Skin of body (tissue), 3 donors: ENCODE measurements at places on chromosomes 1 and 21. TPM values are rescaled to one million over a fixed set of nuclear protein-coding genes. Genes with fewer than 3 reads are reported as not detected.
A peak's percentile ranks its signal among the peaks of the same experiment; 100 is the strongest.

DNA sequence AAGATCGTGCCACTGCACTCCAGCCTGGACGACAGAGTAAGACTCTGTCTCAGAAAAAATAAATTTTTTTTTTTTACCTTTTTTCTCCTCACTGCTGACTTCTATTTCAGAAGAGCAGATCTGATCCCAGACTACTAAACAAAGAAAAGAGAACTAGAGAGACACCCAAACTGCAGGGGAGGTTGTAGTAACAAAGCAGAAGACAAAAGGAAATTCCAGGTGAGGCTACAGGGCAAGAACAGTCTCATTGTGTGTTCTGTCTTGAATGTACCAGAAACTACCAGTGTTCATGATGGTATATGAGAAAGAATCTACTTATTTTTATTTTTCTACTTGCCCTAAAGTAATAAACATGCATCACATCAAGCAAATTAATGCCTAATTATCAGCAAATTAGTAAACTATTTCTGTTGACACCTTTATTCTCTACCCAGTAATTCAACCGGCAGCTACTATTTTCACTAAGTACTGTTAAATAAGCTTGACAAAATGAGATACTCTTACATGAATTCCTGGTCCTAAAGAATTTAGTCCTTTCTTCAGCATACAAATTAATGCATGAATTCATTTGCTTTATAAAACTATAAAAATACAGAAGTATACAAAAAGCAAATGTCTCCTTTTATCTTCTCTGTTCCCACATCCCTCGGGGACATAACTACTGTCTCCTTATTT is 40.6 kb downstream of the ARID4B start:
- DNase-seq: no peak

TMPRSS3 gene
- 0.30 TPM for total RNA-seq

CENPF gene
- total RNA-seq: 26.8 TPM

RIPPLY3 gene
- total RNA-seq: 0.20 TPM

DNA sequence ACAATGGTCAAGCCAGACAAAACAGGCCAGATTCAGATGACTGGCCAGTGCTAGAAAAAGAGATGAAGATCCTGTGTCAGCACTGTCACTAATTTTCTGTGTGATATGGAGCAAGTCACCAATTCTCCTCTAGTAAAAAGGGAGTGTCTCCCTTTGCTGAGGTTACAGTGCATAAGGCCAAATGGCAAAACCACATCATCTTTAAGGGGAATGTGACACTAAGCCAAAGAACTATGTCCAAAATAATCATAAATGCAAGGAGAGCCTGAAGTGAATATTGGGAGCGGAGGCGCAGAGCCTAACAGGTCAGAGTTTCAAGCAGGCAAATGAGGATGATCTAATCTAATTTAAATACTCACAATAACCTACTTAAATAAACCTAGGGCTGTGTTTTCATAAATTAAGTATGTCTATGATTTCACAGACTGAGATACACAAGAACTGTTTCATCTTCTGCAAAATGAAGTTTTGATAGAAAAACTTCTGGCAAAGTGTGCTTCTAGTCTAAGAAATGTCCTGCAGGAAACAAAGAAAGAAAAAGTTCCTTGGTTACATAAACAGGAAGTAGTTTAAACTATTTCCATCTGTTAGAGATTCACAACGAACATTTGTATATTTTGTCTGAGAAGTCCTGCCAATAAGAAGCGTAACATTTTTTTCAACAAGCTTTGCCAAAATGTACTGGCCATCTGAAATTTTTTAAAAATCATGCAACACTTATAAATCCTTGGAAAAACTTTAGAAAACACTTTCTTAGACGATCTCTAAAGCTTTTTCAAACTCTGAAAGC is 290.2 kb downstream of the LRRC40 start:
- peak; percentile 91 for DNase-seq

GRCh38 chr1:6948861-6949260 is 163.6 kb downstream of the CAMTA1 start:
- DNase-seq: no peak

FAM131C gene
- total RNA-seq: not detected

- DNase-seq: no peak
Observed at GRCh38 chr1:211924256-211924655, 93.7 kb upstream of the LPGAT1 start.

DNA sequence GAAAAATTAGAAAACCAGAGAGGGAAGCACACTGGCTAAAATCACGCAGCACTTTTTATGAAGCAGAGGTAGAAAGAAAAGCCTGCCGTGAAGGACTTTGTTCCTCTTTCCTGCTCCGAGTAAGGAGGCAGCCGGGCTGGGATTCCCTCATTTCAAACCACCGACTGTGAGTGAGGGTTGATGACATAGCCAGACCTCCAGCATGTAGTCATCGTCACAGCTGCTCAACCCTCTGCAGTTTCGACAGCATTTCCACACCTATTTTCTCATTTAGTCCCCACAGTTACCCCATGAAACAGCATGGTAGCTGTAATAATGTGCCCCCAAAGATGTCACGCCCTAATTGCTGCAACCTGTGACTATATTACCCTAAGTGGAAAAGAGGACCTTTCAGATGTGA is 35.3 kb downstream of the FCRL5 start:
- DNase-seq: no peak

GRCh38 chr1:229305392-229305791 is 34.5 kb downstream of the RAB4A start:
- DNase-seq: no peak

LCE1F gene
- total RNA-seq: not detected

PADI1 gene
- total RNA-seq: 11.7 TPM

TENT5C gene
- total RNA-seq: 42.5 TPM

PBX1 gene
- 57.2 TPM for total RNA-seq

SPATA46 gene
- not detected for total RNA-seq

PGM1 gene
- total RNA-seq: 52.6 TPM

DNA sequence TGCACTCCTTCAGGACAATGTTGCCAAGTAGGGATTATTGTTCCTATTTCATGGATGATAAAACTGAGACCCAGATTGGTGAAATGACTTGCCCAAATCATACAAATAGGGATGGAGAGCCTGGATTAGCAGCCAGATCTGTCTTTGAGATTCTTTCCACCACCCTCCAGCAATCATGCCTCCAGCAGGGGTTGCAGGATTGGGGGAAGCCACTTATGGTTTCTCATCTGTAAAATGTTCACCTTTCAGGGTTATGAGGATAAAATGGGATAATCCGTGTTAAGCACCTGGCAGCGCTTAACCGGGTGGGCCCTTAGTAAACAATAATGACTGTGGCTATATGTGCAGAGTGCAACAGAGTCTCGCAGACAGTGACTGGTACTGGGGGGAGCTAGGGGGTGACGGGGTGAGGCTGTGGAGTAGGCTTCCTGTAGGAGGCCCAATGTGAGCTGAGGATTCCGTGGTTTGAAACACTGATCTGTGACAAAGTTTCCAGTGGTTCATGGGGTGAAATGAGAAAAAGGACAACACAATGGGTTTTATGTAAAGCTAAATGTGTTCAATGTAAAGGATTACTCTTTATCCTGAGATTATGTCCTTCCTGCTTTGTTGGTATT is 33.7 kb upstream of the FOXO6 start:
- no peak for DNase-seq

S100A14 gene
- total RNA-seq: 141 TPM

GRCh38 chr1:101918277-101918676 is 78.4 kb downstream of the OLFM3 start:
- DNase-seq: no peak

DNA sequence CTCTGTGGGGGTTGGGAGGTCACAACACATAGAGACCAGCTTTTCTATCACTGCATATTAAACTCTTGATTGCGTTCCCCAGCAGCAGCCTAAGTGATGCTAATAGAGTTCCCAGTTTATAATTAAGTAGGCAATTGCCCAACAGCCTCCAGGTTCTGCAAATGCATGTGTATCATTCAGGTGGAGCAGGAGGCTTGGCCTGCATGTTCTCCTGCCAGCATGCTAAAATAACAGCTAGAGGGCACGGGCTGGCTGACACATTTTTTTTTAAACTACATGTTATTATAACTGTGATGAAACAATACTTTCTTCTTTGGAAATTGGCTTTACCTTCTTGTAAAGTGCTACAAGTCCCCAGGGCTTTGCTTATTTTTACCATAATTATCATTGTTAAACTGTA is 10.4 kb downstream of the TCHH start:
- no peak for DNase-seq

DNA sequence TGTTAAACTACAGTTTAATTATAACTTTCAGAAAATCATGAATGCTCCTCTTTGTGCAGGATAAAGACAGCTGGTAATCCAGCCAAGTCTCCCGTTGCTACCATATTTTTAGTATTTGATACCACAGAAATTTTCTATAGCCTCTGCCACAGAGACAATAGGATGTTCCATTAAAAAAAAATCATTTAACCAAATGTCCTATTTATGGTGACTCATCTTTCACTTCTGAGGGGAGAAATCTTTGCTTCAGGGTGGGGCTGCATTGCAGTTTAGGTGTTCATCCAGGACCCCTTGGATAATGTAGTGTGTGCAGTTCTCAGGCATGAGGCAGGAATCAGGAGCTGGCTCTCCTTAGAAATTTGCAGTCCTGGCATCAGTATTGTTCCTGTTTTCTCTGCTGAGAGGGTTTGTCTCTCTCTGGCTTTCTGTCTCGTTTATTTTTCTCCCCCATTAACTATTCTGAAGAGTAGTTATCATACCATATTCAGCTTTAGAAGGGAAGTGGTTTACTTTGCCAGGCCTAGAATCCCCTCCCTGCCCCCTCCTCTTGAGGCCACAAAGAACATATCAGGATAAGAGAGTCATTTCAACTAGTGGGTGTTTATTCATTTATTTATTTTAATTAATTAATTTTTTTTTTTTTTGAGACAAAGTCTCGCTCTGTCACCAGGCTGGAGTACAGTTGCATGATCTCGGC is 3.1 kb downstream of the PRUNE1 start:
- no peak for DNase-seq

DNA sequence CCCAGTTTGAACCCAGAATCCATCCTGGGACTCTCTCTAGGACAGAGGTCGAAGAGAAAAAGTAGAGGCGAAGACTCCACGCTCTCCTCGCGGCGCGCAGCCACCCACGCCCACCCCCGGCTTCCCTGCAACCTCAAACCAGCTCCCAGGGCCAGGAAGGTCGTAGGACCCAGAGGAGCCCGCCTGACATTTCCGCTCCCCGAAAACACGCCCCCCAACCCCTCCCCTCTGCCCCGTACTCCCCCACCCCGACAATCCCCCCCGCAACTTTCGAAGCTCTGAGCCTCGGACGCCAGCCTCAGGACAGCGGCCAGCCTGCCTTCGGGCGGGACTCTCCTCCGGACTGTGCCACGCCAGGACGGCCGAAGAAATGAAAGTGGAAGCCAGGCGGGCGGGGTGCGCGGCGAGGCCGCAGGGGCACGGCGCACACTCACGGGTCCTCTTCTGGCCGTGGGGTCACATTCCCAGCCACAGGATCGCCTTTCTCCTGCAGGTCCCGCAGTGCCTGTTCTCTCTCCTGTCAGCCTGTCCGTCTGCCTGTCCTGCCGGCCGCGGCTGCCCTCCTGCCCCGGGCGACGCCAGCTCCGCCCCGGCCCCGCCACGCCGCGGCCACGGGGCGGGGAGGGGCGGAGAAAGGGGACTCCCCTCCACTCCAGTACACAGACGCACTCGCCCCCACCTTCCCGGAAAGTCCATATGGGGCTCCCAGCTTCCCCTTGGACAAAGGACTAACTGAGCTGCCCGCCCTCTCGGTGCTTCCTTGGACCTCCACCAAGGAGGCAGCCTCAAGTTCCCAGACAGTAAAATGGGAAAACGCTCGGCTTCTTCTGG is at the start of gene MOB3C:
MOB3C (minus strand) TSS at position 535 of the 831 bp plus-strand sequence. CDS start 3,490 bp downstream, outside the sequence.
- DNase-seq: peak; percentile 64

GRCh38 chr1:113456967-113457366 is 66.7 kb downstream of the MAGI3 start:
- DNase-seq: no peak

PLA2G4A gene
- 24.3 TPM for total RNA-seq

- no peak for DNase-seq
Observed at GRCh38 chr1:1554926-1555915, 14.8 kb upstream of the TMEM240 start.

- DNase-seq: no peak
Observed at GRCh38 chr1:245863566-245864184, 643.4 kb downstream of the SMYD3 start.

- no peak for DNase-seq
Observed at GRCh38 chr1:178646821-178647220, 78.2 kb upstream of the RALGPS2 start.

KRTAP21-2 gene
- 1.3 TPM for total RNA-seq

GRCh38 chr1:173128742-173129141 is 78.0 kb upstream of the TNFSF18 start:
- no peak for DNase-seq

DNA sequence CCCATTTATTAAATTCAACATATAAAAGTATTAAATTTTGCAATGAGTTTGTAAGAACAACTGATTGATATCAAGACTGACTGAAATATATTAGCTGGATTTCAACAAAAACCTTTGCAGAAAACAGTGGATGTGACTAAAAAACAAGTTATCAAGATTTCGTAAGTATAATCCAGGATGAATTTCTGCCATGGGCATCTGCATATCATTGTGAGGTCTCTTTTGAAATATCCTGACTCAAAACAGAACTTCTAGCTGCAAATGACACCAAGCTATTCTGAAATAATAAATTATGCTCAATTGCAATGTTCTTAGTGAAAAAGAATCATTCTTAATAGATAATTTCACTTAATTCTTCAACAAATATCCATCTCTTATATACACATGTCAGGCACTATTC is 52.6 kb downstream of the CD34 start:
- DNase-seq: no peak

DNA sequence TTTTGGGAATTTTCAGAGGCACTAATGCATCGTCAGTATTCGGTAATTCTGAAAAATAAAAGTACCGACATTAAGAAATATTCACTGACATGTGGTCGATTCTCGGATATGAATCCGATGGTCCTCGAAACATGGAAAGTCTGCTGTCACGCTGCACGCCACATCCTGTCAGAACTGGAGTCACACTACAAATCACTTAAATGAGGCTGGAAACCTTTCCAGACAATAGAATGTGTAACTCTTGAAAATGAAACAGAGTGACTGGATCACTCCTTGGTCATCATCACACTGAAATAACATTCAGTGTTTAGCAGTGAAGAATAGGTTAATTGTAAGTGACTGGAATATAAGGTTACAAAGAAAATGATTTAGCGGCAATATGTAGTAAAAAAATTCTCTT is 620.1 kb upstream of the ADAMTS5 start:
- DNase-seq: no peak

GRCh38 chr1:15936025-15936424 is 39.9 kb downstream of the ZBTB17 start:
- DNase-seq: no peak

DNA sequence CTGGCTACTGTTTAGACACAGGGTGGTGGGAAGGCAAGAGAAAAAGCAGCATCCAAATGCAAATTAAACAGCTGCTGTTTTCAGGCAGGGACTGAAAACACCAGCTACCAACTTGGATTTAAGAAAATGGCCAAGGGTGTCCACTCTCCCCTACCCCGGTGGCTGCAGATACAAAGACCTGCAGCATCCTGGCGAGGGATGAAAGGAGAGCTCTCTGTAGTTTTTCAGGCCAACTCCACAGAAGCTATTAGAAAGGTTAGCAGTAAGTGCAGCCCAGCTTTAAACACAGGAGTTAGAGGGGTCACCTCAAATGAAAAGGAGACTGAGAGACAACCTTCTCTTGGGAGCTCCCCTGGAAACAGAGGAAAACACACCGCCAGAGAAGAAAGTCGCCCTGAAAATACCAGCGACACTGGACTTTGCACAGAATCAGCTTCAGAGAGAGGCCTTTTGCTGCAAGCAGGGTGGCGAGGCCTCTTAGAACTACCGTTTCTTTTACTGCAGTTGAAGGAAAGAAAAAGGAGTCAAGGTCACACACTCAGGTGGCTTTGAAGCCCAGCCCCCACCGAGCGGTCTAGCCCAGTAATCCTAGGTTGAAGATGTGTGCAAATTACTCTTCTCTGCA is 74.4 kb upstream of the TIAM1 start:
- no peak for DNase-seq
